ENCODE measurements at places on chromosomes 7 and 10.

GRCh38 chr10:77575271-77576006 lies 62.2 kb downstream of the KCNMA1 start:
- DNase-seq, result no peak

GRCh38 chr7:107999779-108000560 lies 3.0 kb downstream of the LAMB1 start:
- DNase-seq, result no peak

GRCh38 chr7:156026603-156027002 lies 214.3 kb upstream of the SHH start:
- DNase-seq, result no peak

GRCh38 chr10:113169853-113170460 lies 219.9 kb downstream of the TCF7L2 start:
- peak; percentile 15 for DNase-seq

- DNase-seq, result no peak
These were observed 156.6 kb downstream of the ADRA2A start for GRCh38 chr10:111233439-111233838.
